ENCODE measurements at places on chromosomes 7 and 10. TPM values are rescaled to one million over a fixed set of nuclear protein-coding genes. Genes with fewer than 3 reads are reported as not detected.

DNA sequence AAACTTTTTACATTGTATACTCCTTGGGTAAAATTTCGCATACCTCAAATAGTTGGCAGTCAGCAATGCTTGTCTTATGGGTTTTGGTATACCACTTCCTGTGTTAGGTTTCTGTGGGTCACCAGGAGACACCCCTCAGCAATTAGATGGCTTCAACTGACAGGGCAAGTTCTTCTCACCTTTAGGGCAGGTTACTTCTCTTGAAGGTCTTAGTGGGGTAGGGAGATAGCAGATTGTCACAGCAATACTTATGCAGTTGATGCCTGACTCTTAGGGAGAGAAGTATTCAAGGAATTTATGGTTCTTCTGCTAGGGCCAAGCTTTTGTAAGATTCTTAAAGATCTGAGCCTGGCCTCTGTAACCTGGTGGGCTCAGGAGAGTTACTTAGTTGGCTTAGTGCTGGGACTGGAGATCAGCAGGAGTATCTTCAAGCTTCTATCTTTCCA is 42.9 kb downstream of the MKLN1 start:
- DNase-seq: no peak

DNA sequence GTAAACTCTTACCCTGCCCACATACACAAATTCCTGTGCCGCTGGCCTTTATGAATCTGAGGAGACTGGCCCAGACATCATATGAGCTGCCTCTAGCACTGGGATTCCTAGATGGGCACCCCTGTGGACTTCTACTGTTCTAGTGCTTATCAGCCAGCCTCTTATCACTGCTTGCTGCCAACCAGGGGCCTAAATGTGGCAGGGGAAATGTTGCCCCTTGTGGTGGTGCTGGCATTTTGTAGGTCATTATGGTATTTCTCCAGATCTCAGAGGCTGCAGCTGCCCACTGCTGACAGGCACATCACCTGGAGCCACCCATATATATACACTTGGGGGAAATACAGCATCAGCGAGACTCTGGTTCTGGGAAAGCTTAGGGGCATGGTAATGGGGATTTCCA is 5.4 kb downstream of the SFR1 start:
- no peak for DNase-seq

DNA sequence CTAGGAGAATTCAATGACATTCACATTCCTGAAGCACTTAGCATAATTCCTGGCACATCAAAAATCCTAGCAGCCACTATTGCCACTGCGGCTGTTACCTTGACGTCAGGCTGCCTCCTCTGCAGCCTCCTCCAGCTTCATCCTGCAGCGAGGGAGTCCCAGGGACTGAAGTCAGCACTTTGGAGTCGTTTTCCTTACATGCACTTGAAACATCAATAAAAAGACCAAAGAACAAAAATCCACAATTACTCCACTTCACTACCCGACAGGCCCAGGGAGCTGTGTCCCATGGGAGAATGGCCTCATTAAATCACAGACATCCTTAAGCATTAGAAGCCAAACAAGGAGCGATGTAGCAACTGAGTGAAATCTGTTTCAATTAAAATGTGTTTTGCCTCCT is 48.6 kb upstream of the NANOS1 start:
- no peak for DNase-seq

- DNase-seq: no peak
These were observed 919.2 kb downstream of the LRMDA start for GRCh38 chr10:76350583-76350982.

DNA sequence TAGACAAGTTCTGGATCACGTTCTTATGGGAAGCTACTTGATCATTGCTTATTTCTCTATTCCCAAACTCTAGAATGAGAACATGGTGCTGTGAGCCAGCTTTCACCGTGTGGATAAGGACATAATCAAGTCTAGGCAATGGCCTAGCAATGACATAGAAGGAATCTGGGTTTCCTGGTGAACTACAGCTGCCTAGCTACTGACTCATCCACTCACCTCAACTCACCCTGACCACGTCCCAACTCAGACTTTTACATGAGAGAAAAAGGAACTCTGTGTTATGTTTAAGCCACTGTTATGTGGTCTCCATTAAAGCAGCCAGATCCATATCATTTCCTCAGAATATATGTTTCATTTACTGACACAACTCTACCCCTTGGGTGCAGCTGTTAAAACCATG is 18.8 kb upstream of the MET start:
- DNase-seq: no peak

DNA sequence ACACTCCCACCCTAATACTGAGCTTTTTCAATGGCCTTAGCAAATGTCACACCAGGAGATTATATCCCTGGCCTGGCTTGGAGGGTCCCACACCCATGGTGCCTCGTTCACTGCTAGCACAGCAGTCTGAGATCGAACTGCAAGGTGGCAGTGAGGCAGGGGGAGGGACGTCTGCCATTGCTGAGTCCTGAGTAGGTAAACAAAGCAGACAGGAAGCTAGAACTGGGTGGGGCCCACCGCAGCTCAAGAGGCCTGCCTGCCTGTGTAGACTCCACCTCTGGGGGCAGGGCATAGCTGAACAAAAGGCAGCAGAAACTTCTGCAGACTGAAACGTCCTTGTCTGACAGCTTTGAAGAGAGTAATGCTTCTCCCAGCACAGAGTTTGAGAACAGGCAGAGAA is 338.9 kb upstream of the MBL2 start:
- DNase-seq: no peak

DNA sequence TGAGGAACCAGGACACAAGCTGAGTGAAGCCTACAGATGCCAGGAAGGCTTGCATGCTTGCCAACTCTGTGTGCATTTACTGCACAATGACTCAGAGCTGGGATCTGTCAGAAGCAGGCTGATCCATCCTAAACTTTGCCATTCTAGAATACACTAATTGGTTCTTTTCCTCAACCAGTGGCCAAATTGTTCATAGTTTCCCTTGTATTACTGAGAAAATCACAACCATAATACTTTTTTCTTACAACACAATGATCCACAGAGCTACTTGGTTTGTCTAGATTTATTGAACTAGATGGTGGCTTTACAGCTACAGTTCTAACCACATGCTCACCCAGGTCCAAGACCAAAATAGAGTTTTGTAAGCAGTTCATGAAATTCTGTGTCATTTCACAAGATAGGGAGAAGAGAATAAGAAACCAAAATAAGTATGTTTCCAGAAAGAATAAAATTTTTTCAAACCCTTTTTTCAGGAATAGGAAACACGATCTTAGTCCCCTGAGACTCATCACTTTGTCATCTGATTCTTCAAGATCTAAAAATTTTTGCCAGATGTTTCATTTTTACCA is 21.0 kb upstream of the LRRC17 start:
- no peak for DNase-seq

- DNase-seq: no peak
These were observed 47.3 kb downstream of the CDCA7L start for GRCh38 chr7:21898265-21898930.

- DNase-seq: no peak
These were observed 28.4 kb upstream of the OPALIN start for GRCh38 chr10:96387161-96387560.

GRCh38 chr7:3895341-3896116 is 594.5 kb downstream of the SDK1 start:
- DNase-seq: no peak

DNA sequence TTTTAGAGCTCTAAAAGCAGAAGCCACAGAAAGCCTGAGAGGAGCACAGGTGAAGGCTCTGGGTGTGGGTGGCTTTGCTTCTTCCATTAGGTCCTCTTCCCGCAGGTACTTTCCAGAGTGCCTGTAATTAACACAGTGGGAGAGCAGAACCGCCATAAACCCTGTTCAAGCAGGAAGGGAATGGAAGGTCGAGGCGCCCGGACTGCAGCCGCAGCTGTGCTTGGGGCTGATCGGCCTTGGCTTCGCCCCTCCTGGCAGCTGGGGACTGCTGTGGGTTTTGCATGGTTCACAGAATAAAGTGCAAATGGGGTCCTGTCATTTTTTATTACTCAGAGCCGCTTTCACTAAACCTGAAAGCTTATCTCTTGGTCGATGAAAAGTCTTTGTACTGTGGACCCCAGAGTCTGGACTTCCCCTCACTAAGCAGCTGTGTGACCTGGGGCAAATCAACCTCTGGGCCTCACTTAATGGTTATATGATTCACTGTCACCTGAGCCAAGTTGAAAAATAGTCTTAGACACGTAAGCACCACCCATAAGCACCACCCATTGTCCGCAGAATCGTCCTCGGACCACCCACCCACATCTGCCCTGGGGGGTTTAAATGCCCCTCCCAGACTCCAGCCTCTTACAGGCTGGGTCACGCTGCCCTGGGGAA is 100.9 kb downstream of the XRCC2 start:
- peak; percentile 47 for DNase-seq

DNA sequence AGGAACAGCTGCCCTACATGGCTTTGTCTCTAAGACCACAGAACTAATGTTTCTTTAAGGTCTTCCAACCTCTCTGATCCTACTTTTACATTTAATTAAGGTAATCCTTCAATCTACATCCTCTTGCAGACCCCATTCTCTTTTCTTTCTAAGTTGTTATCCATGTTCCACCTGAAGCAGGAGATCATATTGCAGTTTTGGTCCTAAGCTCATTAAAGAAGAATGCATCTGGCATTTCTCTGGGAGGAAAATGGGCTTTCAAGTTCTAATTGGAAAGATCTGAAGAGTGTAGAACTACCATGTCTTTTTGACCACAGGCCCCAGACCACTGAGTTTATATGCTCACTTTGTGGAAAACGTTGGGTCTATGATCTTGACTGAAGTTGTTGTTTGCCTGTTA is 111.2 kb downstream of the SEM1 start:
- no peak for DNase-seq

GRCh38 chr7:20438248-20438647 is 107.5 kb downstream of the ITGB8 start:
- DNase-seq: no peak

DNA sequence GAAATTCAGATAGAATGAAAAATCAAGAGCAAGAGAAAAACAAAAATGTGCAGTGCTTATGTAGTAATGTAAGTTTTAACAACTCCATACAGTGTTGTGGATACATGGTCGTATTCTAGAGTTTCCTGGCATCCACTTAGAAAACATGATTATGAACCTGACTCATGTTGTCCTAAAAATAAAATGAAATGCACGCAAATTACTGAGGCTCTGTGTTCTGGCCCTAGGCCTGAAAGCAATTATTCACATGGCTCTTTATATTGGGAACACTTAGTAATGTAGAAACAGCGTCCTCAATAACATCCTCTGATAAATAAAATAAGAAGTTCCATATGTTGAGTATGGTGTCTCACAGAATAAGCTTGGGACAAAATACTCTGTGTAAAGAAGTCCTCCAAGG is 200.2 kb upstream of the SEMA3E start:
- no peak for DNase-seq

- DNase-seq: no peak
These were observed 87.3 kb downstream of the ADCY1 start for GRCh38 chr7:45661302-45661995.

DNA sequence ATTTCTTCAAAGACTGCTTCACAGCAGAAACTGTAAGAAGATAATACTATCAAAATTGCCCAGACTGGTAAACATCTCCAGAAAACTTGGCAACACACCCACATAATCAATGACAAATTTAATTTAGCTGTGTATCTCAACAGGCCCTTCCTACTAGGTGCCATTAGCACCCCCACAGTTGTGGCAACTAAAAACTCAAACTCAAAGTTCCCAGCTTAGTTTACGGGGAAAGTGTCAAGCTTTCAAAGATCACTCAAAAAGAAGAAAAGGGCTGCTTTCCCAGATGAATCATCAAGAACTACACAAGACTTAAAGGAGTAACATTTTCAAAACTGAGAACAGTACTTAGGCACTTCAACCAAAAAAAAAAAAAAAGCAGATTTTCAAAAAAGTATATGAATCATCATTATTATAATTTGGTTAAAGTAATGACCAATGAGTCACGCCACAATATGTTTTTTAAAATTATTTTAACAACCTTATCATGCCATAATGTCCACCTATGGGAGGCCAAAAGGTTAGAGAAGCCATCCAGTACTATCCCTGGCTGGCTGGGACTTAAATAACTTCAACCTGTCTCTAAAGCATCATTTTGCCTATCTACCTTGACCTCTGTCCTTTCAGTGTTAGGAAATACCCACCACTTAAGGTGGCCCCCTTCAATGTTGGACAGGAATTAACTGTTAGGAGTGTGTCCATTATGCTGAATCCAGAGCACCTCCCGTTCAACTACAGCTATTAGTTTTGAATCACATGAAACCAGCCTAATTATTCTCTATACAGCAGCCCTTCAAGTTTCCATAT is 90.8 kb downstream of the ZFAND4 start:
- no peak for DNase-seq

DNA sequence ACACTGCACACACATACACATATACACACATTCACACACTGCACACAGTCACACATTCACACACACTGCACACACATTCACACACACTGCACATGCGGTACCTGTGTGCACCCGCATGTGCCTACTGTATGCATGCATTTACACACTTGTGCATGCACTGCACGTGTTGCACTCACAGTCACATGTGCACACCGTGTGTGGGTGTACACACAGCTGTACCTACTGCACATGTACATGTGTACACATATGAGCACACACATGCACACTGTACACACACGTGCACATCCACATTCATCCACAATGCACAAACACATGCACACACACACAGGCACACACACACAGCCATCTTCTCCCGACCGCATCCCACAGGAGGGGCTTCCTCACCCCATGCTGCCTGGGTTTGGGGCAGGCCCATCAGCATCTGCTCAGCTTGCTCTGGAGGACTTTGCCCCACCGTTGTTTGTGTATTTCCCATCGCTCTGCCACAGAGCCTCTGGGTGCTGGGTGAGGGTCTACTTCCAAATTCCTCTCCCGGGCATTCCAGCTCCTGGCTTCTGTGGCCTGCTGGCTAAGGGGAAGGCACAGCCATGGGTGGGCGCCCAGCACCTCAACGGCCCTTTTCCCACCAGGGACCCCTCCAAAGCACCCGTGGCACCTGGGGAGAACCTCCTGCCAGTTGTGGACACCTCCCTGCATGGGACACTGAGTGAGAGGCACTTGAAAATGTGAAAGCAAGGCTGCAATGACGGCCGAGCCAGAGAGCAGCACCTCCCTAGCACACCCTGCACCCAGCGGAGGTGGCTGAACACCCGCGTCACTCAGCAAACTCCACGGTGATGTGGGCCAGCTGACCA is 324.3 kb downstream of the PTPRN2 start:
- peak; percentile 76 for DNase-seq

DNA sequence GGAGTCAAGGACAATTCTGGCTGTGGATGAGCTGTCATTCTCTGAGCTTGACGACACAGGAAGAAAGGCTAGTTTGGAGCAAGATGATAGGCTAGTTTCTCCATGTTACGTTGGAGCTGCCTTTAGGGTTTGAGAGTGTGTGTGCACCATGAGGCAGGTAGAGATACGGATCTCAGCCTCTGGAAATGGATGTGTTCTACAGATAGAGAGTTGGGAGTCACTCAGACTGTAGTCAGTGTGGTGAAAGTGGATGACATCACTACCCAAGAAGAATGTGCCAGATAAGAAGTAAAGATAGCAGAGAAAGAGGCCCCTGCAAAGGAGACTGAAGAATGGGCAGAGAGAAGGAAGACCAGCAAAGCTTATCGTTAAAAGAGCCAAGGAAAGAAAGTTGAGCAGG is 42.4 kb downstream of the PNLIPRP3 start:
- DNase-seq: no peak

GRCh38 chr7:140225562-140226249 is 48.9 kb upstream of the KDM7A start:
- no peak for DNase-seq

Gene PNLIP
- not detected for total RNA-seq

Gene DOCK4
- total RNA-seq: 43.0 TPM

Gene GJD4
- not detected for total RNA-seq

Gene ADRA2A
- 0.17 TPM for total RNA-seq

Gene PFKP
- 188 TPM for total RNA-seq

Gene NUP42
- 25.6 TPM for total RNA-seq

Gene ARHGAP22
- 8.8 TPM for total RNA-seq

Gene DLX5
- total RNA-seq: 0.77 TPM

Gene SRRM3
- total RNA-seq: 1.4 TPM

Gene HOXA7
- total RNA-seq: not detected

Gene CH25H
- not detected for total RNA-seq

Data from chondrocyte (in vitro differentiated cells).